ENCODE measurements at places on chromosomes 2 and 18.

- no peak for DNase-seq
Measured at GRCh38 chr2:121257480-121257840, 27.5 kb downstream of the TFCP2L1 start.

- DNase-seq = peak; percentile 91
Measured at GRCh38 chr18:34659579-34660517, 50.2 kb upstream of the DTNA start.

- DNase-seq = peak; percentile 82
Measured at GRCh38 chr2:73979021-73979420, 5.7 kb upstream of the TET3 start.

GRCh38 chr2:932320-933115, 18.1 kb upstream of the SNTG2 start:
- DNase-seq = peak; percentile 59

GRCh38 chr2:195985741-195986140, 82.9 kb downstream of the DNAH7 start:
- no peak for DNase-seq

- peak; percentile 95 for DNase-seq
Measured at GRCh38 chr2:235493775-235494715, at the start of gene AGAP1. AGAP1 (plus strand) TSS chr2:235494043.

GRCh38 chr2:15643791-15644585, 52.3 kb downstream of the DDX1 start:
- no peak for DNase-seq

DNA sequence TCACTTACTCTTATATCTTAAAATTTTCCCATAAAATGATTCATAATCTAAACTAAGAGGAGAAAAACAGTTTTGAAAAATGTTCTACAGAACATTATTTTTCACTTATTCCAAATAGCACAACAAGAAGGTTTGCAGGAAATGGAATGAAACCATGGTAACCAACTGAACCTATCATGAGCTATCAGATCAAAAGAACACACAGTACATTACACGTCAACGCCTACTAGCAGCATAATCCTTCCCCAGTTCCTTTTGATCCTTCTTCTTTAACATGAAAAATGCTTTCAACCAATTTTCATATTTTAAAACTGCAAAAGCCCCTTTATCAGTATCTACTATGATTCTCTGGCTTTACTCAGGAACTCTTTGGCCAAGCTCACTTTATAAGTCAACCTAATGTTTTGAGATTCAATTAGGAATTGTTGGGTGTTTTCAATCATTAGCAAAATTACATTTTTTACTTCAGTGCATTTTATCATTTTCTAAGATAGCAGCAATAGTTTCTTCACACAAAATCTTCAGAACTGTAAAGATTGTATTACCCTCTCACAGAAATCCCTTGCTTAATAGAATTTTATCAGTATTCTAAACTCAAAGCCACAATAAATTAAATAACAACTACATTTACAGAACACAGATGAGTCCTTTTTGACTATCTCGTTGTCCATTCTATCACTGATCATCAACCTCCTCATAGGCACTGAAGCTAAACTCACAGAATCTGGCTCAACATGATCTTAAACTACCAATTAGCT, 102.5 kb downstream of the CHN1 start:
- no peak for DNase-seq

- peak; percentile 58 for DNase-seq
Measured at GRCh38 chr18:74534150-74534969, at the start of gene CNDP1. CNDP1 (plus strand) TSS chr18:74534500; CDS start chr18:74534668, 168 bp downstream.

- DNase-seq = peak; percentile 71
Measured at GRCh38 chr2:216408426-216409290, 3.6 kb upstream of the SMARCAL1 start.

DNA sequence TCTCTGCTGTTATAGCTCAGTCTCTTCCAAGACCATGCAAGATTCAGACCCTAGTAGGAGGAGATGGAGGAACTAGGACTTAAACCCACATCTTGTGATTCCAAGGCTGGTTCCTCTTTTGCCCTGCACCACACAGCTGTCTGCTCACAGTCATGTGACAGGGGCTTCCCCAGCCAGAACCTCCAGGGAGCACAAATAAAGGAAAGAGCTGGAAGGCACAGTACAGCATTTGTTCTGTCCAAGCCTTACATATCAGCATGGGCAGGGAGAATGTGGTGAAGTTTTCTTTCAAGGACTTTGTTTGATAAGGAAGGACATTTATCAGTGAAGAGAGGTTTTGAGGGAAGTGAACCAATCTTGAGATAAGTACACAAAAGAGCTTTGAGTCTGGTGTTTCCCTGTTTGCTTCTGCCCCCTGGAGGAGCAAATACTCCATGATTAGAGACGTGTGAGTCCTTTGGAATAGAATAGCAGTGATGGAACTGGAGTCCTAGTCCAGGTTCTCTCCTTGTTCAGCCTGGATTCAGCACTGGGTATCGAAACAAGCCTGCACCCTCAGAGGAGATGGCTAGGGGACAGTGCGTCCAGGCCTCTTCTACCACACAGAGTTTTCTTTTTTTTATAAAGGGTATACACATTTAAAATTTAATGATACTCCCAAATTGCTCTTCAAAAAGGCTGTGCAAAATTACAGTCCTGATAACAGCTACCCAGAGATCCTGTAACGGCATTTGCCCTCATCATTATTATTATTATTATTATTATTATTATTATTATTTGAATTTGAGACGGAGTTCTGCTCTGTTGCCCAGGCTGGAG, 24.6 kb upstream of the CASP10 start:
- DNase-seq = peak; percentile 89

DNA sequence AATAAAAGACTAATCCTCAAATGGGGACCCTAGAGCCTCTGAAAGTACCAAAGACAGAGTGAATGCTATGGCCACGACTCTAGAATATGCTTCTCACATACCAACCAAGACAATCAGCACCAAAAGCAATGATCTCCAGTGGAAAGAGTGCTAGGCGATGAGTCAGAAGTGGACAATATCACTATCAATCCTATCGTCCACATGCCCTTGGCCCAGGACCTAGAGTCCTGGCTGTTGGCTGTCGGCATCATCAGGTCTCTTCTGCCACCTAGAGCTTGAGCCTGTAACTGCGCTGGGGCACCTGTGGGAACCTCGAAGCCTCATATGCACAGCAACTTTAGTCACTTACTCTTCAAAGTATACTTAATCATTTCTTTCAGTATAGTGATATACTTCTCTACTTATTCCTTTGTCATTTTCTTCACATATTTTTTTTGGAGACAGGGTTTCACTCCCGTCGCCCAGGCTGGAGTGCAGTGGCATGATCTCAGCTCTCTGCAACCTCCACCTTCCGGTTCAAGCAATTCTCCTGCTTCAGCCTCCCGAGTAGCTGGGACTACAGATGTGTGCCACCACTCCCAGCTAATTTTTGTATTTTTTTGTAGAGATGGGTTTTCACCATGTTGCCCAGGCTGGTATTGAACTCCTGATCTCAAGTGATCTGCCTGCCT, 29.7 kb downstream of the NOL10 start:
- DNase-seq = peak; percentile 89

DNA sequence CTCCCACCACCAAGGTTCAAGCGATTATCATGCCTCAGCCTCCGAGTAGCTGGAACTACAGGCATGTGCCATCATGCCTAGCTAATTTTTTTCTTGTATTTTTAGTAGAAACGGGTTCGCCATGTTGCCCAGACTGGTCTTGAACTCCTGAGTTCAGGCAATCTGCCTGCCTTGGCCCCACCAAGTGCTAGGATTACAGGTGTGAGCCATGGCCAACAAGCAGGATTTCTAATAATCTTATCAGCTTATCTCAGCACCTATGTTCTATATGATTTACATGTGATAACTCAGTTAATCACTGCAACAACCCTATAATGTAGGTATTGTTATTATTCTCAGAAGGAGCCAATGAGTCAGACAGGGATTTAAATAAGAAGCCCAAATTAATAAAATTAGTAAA, 80.3 kb downstream of the GORASP2 start:
- no peak for DNase-seq

DNA sequence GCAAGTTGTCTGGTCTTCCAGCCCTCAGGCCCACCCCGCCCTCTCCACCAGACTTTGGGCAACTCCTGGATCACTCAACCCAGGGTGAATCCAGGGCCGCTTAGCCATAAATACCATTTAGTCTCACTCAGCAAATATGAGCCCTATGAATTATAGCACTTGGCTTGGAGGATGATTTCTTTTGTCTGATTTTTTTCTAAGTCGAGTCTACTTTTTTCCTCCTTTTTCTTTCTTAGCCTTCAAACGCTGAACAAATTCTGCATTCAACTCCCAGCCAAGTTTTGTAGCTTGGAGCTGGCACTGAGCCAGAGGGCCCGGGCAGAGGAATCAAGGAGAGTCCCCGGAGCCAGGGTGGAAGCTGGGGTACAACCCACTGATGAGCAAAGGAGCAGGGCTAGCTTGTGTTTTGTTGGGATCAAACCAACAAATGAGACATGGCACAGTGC, 48.7 kb downstream of the SERTAD2 start:
- peak; percentile 10 for DNase-seq

GRCh38 chr18:27750014-27750413, 426.9 kb downstream of the CDH2 start:
- peak; percentile 92 for DNase-seq

DNA sequence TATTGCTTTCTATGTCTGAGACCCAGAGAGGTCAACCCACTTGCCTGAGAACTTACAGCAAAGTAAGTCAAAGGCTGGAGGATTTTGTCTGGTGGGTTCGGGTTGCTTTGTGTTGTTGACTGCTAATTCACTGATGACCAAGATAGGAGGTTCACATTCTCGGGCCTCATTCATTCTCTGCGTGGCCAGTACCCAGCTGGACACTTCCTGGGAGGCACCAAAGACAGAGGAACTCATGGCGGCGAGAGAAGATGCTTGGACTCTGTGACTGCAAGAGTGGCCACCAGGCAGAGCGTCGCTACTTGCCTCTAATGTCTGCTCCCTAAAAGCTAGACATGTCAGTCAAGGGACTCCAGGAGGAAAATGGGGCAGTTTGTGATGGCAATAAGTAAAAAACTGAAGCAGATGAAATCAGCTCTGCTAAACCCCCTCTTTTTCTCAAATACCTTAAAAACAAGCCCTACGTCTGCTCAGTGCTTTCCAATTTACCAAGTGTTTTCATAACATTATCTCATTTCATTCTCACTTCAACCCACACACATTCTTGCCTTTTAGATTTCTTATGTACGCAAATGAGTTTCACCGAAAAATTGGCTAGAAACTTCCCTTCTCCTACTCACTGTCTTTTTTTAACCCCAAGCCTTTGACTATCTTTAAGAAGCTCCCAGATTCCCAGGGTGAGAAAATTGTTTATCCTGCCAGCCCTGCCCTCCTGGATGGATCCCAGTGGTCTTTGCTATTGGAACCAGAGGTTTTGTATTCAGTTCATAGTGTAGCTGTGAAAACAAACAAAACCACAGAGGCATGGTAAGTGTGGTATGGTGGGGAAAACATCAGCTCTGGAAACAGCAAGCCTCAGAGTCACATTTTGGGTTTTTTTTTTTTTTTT, 4.9 kb upstream of the LBH start:
- DNase-seq = peak; percentile 45

GRCh38 chr18:43442571-43442970, 165.3 kb upstream of the SYT4 start:
- DNase-seq = no peak

- no peak for DNase-seq
Measured at GRCh38 chr2:136023416-136023815, 38.0 kb upstream of the DARS1 start.

DNA sequence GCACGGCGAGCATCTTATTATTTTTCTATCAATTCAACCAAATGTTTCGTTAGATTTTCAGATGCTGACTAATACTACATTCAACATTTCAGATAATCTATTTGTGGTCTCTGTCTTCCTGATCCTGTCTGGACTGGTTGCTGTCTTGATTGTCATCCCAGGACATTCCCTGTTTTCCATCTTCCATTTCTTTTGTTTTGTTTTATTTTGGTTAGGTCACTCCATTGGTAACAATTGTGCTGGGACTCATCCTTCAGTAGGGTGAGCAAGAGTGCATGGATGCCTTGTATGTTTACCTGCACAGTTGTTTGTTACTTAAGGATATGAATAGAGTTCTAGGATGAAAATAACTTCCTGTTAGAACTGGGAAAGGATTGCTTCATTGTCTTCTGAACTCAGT, 55.9 kb upstream of the ACYP2 start:
- DNase-seq = no peak

GRCh38 chr2:134883552-134884293, 34.9 kb upstream of the CCNT2 start:
- DNase-seq = no peak

- DNase-seq = peak; percentile 83
Measured at GRCh38 chr2:29010946-29011345, 29.8 kb downstream of the TOGARAM2 start.

DNA sequence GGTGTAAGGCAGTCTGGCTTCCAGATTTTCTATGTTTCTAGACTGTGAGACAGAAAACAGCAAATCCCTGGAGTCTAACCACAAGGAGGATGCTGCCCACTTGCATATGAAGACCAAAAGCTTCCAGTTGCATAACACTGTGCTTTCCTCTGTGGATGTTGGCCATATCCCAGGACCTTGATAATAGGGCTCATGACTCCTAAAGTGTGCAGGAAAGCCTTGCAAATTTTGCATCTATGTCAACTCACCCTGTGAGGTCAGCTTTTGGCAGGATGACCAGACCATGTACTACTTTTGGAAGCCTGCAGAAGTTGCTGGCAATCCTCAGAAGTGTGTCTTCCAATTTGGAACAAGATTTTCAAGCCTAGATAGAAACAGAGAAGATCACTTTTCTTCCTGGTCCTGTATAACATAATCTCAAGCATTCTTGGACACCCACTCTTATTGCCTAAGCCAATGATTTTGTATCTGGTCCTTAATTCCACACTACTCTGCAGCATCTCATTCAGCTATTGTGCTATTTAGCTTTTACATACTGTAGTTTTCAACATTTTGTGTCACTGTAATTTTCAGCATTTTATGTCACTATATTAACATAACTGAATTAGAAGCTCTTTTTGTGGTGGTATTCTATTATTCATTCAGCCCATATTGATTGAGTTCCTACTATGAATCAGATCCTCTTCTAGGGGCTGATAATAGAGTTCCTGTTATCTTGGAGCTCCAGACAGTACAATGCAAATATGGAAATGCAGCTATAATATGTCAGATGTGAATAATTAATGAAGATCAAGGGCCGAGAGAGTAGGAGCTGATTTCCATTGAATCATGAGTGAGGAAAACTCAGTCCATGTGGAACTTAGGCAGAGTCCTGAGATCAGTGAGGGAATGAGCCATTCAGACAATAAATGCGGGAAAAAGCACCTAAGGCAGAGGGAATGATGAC, 85.3 kb upstream of the RAB27B start:
- DNase-seq = no peak

- DNase-seq = peak; percentile 74
Measured at GRCh38 chr2:226813148-226813701, 13.6 kb upstream of the IRS1 start.

- no peak for DNase-seq
Measured at GRCh38 chr2:24228470-24228869, 53.6 kb downstream of the FAM228A start.

GRCh38 chr2:28612131-28612812, 116.4 kb downstream of the PLB1 start:
- no peak for DNase-seq

DNA sequence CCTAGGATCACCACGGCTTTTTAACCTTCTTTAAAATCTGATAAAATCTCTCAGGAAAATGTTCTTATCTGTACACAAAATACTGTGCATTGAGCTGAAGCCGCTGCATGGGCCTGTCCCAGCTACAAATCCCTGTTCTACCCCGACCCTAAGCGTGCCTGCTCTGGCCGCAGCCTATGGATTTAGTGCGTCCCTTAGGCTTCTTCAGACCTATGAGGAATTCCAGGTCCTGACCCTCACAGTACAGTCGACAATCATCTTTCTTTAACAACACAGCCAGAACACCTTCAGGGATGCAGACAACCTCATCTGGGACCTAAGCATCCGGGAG, 477 bp upstream of the WDCP start:
- DNase-seq = no peak

GRCh38 chr2:95017071-95017501, 8.4 kb upstream of the MAL start:
- no peak for DNase-seq

Measured in endodermal cell (in vitro differentiated cells).